ENCODE measurements at places on chromosomes 12 and 14.

DNA sequence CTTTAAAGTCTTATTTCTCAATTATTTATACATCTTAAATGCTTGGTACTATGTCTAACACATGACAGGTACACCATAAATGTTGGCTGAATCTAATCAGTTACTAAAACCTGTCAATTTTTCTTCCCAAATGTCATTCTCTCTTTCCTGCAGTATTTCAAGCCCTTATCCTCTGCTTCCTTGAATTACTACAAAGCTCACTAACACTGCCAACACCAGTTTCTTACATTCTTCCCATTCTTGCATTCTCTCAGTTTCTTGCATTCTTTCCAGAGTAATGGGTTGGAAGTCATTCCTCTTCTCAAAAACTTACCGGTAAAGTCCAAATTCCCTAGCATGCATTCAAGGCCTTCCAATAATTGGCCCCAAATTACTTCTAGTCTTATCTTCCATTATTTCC is 9.6 kb upstream of the SMARCC2 start:
- no peak for DNase-seq

GRCh38 chr12:3012786-3013185 is 53.6 kb downstream of the TEAD4 start:
- DNase-seq = no peak

- DNase-seq = no peak
Observed at GRCh38 chr12:65659681-65660080, 164.6 kb upstream of the HMGA2 start.

- no peak for DNase-seq
Observed at GRCh38 chr12:34605955-34606748, 583.9 kb downstream of the ALG10 start.

DNA sequence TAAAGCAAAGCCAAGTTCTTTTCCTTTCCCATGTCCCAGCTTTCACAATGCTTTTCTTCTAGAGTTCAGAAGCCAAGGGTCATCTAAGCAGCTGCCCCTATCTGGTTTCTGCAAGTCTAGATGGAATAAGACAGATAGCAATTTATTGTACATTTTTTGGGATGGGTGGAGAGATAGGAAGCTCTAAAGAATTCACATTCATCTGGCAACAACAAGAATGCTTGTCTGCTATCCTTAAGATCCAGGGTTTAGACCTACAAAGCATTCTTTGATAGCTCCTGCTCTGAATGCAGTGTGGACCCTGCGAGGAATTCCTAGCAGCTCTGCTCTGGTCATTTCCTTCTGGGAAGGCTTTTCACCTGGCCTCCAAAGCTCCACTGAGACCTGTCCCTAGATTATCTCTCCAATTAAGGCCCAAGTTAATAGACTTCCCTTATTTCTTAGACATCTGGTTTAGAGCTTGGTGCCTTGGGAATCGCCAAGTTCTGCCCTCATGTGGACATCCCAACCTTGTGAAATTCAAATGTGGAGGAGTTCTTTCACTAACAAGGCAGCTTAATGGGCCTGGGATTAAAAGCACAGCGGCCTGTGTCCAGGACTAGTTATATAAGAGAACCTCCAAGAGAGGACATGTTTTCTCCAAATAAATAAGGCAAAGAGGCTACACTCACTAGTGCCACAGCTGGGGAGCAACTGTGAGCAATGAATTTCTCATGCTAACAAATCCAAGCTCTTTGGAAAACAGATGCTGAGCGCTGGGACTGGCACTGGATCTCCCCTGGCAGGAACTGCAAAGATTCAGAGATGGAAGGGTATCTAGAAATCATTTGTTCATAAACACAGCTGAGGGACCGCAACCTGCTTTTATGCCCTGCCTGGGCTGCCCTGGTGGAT is 384.5 kb upstream of the DDHD1 start:
- no peak for DNase-seq

DNA sequence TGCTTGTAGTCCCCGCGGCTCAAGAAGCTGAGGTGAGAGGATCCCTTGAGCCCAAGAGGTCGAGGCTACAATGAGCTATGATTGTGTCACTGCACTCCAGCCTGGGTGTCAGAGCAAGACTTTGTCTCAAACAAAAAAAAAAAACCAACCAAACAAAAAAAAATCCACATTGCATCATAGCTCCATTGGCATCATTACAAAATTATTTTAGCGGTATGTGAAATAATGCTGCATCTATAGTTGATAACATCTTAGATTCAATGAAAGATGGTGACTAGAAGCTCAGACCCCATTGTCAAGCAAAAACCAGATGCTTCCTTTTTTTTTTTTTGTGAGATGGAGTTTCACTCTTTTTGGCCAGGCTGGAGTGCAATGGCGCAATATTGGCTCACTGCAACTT is 14.8 kb upstream of the PTHLH start:
- DNase-seq = no peak
